ENCODE measurements at places on chromosomes 12 and 14.
A peak's percentile ranks its signal among the peaks of the same experiment; 100 is the strongest.

DNA sequence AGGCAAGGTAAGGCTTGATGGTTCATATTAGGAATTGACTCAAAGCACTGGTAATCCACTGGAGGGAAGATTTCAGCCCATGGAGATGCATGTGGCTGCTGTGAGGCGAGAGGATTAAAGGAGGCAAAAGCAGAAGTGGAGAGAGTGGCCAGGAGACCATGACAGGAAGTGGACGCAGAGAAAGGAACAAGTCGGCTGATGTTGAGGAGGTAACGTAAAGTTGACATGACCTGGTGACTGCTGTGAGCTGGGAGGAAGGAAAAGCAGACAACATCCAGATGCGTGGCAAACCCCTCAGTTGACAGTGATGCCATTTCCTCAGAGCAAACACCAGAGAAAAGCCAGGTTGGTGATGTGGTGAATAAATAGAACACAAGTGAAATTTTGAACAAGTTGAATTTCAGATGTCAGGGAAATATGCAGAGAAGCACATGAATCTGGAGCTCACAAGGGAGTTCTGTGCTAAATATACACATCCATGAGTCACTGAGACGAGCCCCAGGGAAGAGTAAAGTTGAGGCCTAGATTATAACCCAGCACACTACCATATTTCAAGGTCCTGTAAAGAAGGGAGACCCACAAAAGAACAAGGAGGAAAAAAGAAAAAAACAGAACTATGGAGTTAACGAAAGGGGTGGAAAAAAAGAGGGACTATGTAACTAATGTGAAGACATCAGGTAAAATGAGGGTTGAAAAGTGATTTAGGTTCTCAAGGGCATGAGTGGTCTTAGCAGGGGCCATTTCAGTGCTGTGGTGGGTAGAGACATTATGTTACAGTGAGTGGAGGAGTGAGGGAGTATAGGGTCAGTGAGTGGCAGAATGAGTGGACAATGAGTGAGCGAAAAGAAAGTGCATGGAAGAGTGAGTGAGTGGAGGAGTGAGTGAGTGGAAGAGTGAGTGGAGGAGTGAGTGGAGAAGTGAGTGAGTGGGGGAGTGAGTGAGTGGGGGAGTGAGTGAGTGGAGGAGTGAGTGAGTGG lies 61.6 kb upstream of the GZMB start:
- DNase-seq = no peak

DNA sequence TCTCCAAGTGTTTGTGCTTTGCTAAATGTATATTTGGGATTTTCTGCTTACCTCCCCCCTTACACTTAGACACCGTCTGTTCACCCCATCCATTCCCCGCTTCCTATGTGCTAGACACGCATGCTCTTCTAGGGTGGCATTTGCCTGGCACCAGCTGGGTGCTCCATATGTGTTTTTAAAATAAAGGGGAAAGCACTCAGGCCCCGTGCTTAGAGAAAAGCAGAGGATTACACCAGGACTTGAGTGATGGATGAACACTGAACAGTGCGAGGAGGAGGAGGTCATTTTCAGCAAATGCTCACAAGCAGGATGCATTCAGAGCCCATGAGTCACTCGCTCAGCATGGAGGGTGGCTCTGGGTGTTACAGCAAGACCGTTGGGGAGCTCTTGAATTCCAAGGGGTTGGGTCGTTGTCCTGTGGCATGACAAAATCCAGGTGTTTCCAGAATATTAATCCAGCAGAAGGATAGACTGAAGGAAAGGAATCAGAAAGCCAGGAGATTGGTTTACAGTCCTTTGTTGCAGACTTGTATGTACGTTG lies 2.9 kb upstream of the BDKRB1 start:
- DNase-seq = no peak

- no peak for DNase-seq
Measured at GRCh38 chr14:60206837-60207533, 41.8 kb upstream of the DHRS7 start.

GRCh38 chr12:87924149-87924548 lies 105.1 kb downstream of the C12orf50 start:
- DNase-seq = no peak

DNA sequence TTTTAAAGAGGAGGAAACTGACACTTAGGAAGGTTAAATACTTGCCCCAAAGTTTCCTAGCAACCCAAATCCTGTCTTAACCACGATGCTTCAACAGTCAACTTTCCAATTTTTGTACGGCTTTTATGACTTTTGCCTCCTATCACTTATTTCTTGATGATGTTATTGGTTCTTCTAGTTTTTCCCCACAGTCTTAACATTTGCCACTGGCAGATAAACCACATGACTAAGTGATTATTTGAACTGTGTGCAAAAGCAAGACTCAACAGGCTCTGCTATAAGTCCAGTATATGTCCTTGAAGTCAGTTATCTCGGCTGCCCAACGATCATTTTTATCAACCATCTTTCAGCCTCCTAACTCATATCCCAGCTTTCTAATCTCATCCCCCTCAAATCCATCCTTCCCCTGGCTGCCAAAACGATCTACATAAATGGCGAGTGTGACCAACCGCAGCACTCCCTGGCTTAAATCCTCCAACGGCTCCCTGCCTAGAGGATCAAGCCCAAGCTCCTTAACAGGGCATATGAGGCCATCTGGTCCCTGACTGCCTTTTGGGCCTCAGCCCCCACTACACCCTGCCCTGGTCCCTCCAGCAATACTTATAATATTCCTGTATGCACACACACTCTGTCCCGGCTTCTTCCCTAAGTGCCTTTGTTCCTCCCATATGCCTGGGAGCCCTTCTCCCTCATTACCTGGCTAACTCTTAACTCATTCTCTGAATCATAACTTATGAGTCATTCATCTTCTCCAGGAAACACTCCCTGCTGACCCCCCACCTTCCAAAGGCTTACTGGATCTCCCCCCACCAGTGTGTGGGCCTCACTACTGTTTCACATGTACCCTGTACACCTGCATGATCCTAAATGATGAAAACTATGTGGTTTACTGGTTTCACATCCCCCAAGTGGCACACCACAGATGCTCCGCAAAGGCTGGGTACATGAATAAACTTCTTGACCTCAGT lies 8.8 kb downstream of the VPS37B start:
- no peak for DNase-seq

- no peak for DNase-seq
Measured at GRCh38 chr12:2641207-2641606, 153.6 kb upstream of the FKBP4 start.

DNA sequence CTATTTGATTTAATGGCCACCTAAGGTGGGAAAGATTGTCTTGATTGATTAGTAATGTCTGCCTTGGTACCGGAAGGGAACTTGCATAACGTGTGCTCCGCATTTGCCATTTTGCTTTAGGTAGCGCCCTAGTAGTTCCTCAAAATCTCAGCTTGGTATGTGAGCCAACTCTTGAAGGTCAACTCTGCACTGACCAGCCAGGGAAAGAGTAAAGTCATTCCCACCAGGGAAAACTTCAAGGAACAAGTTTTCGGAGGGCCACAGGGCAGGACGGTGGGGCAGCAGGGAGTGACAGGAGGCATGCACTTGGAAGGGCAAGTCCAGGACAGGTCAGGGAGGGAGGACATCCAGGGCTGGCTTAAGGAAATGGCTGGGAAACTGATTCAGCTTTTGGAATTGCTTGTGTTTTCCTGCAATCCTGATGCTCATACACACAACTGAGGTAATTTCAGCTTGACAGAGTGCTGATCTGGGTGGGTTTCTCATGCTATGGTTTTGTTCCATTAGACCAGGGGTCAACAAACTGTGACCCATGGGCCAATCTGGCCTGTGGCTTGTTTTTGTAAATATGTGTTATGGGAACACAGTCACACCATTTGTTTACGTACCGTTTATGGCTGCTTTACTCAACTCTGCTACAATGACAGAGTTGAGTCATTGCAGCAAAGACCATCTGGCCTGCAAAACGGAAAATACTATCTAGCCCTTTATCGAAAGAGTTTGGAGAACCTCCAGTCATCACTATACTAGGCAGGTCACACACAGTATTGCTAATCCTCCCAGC lies 184.5 kb downstream of the RBM19 start:
- no peak for DNase-seq

DNA sequence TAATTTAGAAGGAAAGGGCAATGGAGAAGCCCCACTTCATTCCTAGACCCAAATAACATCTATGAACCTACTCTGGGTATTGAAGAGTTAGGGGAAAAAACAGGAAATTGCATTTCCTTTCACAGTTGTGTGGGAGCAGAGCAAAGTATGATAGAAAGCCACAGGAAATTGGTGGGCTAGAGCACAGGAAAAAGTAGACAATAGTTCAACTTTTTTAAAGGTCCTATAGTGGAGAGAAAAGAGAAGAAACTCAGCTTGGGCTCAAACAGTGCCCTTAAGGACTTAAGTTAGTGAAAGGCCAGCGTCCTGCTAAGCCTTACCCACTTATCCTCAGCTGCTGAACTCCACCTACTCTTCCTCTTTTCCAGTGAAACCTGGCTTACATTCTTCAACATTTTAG lies 258.1 kb downstream of the DPY19L2 start:
- no peak for DNase-seq

- DNase-seq = no peak
Measured at GRCh38 chr14:22614240-22614799, 16.2 kb downstream of the ABHD4 start.

DNA sequence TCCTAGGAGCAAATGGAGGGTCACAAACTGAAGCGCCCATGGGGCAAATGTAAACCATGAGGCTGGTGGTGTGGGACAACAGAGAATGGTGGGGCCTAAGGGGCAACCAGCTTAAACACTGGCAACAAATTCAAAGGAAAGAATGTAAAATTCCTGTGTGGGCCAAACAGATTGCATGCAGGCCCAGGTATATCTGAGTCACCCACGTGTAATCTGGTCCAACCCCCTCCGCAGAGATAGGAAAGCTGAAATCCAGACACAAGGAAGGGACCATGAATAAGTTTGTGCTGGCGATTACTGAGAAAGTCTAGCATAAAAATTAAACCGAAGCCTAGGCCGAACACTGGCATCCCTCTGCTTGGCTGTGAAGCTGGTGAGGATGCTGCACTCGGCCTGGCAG lies 71.6 kb downstream of the ITPK1 start:
- DNase-seq = no peak

DNA sequence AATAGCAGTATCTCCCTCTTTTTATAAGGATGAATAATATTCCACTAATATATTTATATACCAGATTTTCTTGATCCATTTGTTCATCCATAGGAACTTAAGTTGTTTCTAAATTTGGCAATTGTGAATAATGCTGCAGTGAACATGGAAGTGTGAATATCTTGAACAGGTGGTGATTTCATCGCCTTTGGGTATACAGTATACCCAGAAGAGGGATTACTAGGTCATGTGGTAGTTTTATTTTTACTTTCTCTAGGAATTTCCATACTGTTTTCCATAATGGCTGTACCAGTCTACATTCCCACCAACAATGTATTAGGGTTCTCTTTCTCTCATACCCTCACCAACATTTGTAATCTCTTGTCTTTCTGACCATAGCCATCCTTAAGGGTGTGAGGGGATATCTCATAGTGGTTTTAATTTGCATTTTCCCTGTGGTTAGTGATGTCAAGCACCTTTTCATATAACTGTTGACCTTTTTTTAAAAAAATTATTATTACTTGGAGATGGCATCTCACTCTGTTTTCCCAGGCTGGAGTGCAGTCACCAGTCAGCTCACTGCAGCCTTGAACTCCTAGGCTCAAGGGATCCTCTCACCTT lies 20.5 kb downstream of the PPHLN1 start:
- DNase-seq = no peak

- DNase-seq = peak; percentile 36
Measured at GRCh38 chr12:8648576-8649205, 13.9 kb downstream of the MFAP5 start.

- DNase-seq = no peak
Measured at GRCh38 chr14:38592764-38593442, 337.0 kb upstream of the CLEC14A start.

DNA sequence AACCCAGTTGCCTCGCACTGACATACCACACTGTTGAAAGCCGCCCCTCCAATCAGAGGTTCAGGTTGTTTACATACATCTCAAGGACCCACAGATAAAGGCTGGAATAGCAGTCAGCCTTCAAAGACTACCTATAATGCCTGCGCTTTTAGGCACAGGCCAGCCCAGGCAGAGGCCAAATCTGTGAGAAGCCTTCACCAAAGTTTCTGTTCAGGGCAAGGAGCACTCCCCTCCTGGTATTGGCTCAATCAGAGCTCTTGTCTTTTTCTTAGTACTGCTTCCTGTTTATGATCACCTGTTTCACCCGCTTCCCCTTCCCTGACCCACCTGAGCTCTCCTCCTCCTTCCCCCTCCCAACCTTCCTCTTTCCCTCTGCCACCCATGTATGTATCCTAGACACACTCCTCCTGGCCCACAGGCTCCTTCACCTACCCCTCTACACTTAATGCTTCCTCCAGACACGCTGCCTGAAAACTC lies 34.8 kb downstream of the DUSP16 start:
- DNase-seq = no peak

GRCh38 chr12:61987173-61987572 lies 273.0 kb upstream of the USP15 start:
- no peak for DNase-seq

GRCh38 chr12:66884091-66884490 lies 205.2 kb upstream of the GRIP1 start:
- DNase-seq = no peak

DNA sequence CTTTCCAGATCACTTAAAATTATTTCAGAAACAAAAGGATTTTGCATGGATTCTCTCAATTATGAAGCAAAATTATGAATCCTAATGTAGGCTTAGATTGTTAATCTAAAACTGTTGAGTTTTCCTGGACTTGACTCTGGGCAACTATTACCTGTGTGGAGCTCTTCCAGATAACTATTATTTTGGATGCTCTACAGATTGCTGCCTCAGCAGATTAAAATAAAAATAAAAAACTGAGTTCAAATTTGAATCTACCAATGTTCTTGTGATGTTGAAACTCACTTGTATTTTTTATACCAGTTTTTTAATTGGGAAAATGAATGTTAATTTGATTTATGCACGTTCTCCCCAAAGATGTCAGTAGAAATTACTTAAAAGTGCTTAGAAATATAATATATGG lies 120.5 kb upstream of the NAV3 start:
- DNase-seq = no peak

GRCh38 chr14:74459289-74459946 lies 33.4 kb upstream of the SYNDIG1L start:
- DNase-seq = no peak

DNA sequence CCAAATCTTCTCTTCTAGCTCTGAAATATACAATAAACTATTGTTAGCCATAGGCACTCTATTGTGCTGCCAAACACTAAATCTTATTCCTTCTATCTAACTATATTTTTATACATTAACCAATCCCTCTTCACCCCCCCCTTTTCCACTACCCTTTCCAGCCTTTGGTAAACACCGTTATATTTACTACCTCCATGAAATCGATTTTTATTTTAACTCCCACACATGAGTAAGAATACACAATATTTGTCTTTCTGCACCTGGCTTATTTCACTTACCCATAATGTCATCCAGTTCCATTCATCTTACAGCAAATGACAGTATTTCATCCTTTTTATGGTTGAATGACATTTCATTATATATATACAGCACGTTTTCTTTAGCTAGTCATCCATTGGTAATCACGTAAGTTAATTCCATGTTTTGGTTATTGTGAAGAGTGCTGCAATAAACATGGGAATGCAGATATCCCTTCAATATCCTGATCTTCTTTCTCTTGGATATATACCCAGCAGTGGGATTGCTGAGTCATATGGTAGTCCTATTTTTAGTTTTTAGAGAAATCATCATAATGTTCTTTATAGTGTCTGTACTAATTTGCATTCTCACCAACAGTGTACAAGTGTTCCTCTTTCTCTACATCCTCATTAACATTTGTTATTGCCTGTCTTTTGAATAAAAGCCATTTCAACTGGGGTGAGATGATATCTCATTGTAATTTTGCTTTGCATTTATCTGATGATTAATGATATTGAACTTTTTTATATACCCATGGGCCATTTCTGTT lies 34.2 kb upstream of the PLBD1 start:
- DNase-seq = no peak

- DNase-seq = no peak
Measured at GRCh38 chr14:66662374-66662773, 154.4 kb downstream of the GPHN start.
